RCC 7860 (cell line): ENCODE measurements at places on chromosomes 4 and X.

DNA sequence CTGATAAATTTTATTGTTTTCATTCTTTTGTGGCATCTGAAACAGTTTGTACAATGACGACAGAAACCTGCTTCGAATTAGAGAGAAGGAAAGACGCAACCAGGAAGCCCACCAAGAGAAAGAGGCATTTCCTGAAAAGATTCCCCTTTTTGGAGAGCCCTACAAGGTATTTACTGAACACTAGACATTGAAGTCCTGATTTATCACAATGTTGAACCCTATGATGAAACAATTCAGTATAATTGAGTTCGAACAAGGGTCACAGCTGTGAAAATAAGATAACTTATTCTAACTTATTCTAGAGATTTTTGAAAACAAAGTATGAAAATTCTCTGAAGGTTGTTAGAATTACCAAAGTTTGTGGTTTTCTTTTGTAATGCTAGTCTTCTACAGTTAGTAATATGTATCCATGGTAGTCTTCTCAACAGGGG is 111.3 kb downstream of the AFF1 start:
- DNase-seq: no peak

GRCh38 chr4:74408639-74409038 is 36.3 kb upstream of the AREG start:
- DNase-seq: peak; percentile 40

DNA sequence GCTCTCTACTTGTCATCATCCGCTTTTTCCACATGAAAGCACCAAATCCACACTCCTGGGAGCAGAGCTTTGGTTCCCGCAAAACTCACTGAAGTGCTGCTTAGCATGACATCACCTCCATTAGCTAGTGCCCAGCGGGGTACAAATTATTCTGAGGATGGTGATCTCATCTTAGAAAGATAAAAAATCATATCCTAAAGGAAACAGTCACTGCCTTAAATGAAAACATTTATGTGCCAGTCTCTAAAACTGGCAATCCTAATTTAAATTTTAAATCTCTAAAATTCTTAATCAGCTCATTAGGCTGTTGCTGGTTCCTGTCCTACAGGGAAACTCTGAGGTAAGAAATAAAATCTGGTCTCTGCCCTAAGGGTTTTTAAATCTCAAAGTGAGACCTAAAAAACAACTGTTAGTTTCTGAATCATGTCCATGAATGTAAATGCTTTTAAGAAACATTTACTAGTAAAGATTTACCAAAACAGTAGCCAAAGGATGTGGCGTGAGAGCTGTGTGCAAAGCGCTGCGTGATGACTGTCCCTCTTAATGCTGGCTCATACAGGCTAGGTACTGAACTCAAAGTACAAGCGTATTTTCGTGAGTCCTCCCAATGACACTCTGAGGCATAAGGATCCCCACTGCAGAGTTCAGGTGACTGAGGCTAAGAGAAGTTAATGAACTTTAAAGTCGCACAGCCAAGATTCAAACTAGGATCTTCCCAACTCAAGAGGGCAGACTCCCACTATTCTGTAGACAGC is 4.5 kb downstream of the CASP3 start:
- peak; percentile 77 for DNase-seq

DNA sequence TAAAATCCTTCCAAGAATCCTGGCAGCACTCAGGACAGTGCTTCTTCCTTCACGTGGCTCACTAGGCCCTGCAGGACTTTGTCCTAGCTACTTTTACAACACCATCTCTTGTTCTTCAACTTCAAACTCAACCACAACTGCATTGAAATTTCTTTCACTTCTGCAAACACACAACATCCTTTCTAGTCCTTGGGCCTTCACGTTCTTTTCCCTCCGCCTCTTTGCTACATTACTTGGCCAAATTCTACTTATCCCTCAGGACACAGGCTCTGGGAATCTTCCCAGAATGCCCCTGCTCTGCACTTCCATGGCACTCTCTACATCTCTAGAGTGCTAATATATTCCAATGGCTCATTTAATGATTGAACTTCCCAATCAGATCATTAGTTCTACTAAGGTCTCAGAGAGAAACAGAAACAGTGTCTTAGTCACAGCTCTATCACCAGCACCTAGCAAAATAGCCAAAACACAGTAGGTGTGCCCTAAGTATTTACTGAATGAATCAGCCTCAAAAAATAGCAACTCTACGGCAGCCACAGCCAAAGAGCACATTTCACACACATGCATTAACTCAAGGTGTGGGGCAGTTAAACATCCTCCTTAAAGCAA is 73.3 kb downstream of the MANBA start:
- peak; percentile 27 for DNase-seq

- DNase-seq: no peak
Observed at GRCh38 chrX:152573866-152574265, 63.8 kb upstream of the GABRQ start.

DNA sequence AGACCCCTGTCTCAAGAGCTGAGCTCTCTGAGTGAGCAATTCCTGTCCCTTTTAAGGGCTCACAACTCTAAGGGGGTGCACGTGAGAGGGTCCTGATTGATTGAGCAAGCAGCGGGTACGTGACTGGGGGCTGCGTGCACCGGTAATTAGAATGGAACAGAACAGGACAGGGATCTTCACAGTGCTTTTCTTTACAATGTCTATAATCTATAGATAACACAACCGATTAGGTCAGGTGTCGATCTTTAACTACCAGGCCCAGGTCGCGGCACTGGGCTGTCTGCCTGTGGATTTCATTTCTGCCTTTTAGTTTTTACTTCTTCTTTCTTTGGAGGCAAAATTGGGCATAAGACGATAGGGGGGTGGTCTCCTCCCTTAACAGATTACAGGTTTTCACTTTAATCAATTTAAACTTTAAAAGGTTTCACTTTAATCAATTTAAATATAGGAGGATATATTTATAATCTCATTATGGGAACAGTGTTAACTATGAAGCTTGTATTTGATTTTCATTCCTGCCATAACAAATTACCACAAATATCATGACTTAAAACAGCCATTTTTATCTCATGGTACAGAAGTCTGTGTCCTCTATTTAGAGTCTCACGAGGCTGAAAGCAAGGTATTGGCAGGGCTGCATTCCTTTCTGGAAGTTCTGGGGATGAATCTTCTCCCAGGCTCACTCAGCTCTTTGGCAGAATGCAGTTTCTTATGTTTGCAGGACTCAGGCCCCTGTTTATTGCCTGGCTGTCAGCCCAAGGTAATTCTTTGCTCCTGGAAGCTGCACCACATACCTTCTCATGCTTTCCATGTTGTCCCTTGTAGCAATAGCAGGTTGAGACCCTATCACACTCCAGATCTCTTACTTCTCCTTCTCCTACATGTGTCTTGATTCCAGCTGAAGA is 5.2 kb downstream of the SPATA4 start:
- no peak for DNase-seq

GRCh38 chr4:161404346-161405110 is 759.3 kb downstream of the FSTL5 start:
- DNase-seq: no peak

GRCh38 chrX:130125091-130125874 is 15.0 kb upstream of the ELF4 start:
- no peak for DNase-seq

GRCh38 chr4:24650849-24651640 is 66.7 kb upstream of the DHX15 start:
- no peak for DNase-seq

GRCh38 chrX:8036914-8037313 is 109.7 kb upstream of the PNPLA4 start:
- no peak for DNase-seq

DNA sequence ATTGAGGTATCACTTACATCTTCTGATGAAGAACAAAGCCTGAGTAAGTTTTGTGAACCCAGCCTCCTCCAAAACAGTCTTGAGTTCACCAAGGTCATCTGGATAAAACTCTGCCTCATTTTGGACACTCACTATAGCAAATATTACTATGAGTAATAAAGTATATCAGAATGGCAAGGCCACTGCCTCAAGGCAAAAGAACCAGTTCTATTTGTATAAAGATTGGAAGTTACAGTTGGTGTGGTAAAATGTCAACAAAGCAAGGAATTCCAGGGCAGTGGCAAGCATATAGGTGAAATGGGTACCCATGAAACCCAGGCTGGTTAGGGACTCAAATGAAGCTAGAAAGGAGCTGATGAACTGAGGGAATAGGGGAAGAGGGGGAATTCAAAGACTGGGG is 2.4 kb upstream of the ARHGEF6 start:
- DNase-seq: no peak

DNA sequence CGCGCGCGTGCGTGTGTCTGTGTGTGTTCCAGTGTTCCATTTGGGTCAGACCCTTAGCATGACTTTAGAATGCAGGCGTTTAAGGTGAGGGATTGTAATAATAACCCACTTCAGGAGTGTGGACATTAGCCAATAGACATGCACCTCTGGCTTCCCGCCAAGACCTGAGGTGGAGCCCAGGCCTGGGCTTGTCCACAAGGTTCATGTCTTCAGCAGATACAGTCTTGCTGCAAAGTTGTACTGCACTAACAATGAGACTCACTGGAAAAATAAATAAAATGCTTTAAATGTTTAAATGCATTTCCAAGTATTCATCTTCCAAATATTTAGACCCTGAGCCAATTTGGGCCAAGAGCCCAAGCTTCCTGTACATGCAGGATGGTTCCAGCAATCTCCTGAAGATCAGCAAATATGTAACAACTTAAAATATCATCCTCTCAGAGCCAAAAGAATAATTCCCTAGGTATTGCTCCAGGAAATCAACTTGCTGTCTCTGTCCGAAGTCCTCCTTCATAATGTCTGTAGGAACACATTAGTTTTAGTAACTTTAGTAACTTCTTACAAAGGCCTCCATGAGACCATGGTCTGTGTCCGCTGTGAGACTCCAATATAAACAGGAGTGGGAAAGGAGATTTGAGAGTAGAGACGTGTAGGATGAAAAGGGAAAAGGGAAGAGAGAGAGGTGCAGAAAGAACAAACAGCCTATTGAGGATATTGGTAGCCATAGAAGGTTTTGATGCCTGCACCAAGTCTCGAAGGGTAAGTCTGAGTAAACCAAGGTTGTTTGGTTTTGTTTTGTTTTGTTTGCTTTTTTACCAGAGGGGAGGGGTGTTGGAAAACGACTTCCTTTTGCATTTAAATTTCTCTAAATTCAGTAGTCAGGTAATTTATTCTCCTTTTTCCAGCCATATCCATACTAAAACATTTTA is 98.5 kb upstream of the KLF3 start:
- DNase-seq: no peak

GRCh38 chr4:32789026-32789608 is 2068.9 kb downstream of the PCDH7 start:
- no peak for DNase-seq

DNA sequence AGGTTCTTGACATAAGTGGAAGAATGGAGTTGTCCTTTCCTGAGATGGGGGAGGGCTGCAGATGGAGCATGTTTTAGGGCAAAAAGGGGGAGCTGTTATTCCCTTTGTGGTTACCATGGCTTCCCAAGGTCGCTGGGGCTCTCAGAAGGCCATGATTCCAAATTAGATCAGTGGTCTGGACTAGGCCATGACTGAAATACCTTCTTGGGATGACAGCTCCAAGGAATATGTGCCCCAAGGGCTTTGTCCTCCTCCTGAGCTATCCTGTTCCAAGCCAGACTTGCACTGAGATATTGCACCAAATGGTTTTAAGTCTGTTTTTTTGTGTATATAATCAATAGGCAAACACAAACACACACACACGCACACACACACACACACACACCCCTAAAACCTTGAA is 3.0 kb upstream of the RBPJ start:
- DNase-seq: no peak

GRCh38 chr4:155684892-155685541 is 18.4 kb downstream of the GUCY1A1 start:
- no peak for DNase-seq

DNA sequence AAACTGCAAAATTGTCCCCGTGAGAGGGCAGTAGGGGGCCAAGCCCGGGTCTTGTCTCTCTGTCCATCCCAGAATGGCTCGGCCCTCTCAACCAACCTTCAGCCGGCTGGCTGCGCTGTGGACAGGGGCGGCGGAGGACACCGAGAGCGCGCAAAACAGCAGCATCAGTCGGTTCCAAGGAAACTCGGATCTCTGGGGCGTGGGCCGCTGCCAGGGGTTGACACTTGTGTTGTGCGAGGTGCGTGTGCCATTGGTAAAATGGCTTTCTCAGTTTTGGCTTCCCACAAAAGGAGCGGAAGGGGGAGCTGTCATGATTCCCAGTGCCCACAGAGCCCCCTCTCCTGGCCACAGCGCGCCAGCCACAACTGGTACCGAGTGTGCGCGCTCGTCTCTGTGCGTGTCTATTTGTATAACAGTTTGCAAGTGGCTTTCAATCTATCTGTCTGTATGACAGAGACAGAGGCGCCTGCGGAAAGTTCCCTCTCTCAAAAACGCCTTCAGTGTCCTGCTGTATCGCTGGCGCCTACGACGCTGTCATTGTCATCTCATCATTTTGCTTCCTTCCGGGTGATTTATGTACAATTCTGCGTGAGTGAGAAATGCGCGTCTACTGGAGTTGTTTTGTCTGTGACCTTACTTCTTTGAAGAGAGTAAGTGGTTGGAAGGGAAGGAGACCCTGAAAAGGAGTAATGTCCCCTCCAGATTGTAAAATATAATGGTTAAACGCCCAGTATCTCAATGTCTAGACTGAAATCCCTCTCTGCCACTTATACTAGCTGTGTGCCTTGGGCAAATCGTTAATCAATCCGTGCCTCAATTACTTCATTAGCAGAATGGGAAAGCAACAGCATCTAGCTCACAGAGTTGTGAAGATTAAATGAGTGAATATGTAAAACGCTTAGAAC is 1.8 kb downstream of the DKK2 start:
- DNase-seq: no peak

DNA sequence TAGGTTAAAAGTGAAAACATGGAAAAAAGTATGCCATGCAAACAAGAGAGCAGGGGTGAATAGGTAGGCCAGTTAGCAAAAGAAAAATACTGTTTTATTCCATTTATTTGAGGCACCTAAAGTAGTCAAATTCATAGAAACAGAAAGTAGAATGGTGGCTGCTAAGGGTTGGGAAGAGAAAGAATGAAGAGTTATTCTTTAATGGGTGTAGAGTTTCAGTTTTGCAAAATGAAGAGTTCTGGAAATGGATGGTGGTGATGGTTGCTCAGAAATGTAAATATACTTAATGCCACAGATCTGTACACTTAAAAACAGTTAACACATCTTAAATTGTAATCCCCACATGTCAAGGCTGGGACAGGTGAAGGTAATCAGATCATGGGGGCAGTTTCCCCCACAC is 29.7 kb downstream of the PARM1 start:
- no peak for DNase-seq

GRCh38 chrX:3443184-3443583 is 96.7 kb upstream of the MXRA5 start:
- no peak for DNase-seq
